Dermis lymphatic vessel endothelial cell (primary cell): ENCODE measurements at places on chromosomes 5 and 9. TPM values are rescaled to one million over a fixed set of nuclear protein-coding genes. Genes with fewer than 3 reads are reported as not detected.

Gene BHMT
- not detected in 2 replicates for total RNA-seq

Gene PLAC8L1
- total RNA-seq, result not detected in 2 replicates

Gene ENTPD8
- 0.17 and 0.33 TPM in 2 replicates for total RNA-seq

Gene CFAP157
- 0.09 TPM in 1 of 2 replicates, not detected in the other for total RNA-seq

Gene PCDHGA2
- 0.86 and 1.1 TPM in 2 replicates for total RNA-seq

Gene KIF24
- total RNA-seq, result 0.86 and 0.87 TPM in 2 replicates

Gene S1PR3
- total RNA-seq, result 0.34 and 1.6 TPM in 2 replicates

Gene GPSM1
- 13.8 and 19.9 TPM in 2 replicates for total RNA-seq

Gene FAM153A
- not detected in 2 replicates for total RNA-seq

Gene DRD1
- not detected in 2 replicates for total RNA-seq

Gene PCDHB5
- 0.43 and 0.87 TPM in 2 replicates for total RNA-seq

Gene PIP5K1B
- 0.09 and 0.11 TPM in 2 replicates for total RNA-seq

Gene EXOSC2
- 16.8 and 28.3 TPM in 2 replicates for total RNA-seq

Gene MED10
- 10.4 and 13.8 TPM in 2 replicates for total RNA-seq

Gene ANXA1
- total RNA-seq, result 294 and 868 TPM in 2 replicates

Gene HRCT1
- 0.43 and 0.98 TPM in 2 replicates for total RNA-seq

Gene FLT4
- 283 and 533 TPM in 2 replicates for total RNA-seq

Gene PPP2R2B
- not detected in 2 replicates for total RNA-seq

Gene PLPPR1
- under 0.01 TPM in 1 of 2 replicates, not detected in the other for total RNA-seq

Gene AGXT2
- not detected in 2 replicates for total RNA-seq

Gene CTXN3
- not detected in 2 replicates for total RNA-seq

Gene RLN2
- total RNA-seq, result 0.65 and 1.4 TPM in 2 replicates

Gene NDOR1
- total RNA-seq, result 2.1 and 2.2 TPM in 2 replicates

Gene ENDOG
- 18.0 and 18.6 TPM in 2 replicates for total RNA-seq

Gene C5orf58
- not detected in 2 replicates for total RNA-seq

Gene SPATA31E1
- total RNA-seq, result not detected in 2 replicates
